Left colon (tissue), 2 donors: ENCODE measurements at places on chromosomes 1 and 21.

DNA sequence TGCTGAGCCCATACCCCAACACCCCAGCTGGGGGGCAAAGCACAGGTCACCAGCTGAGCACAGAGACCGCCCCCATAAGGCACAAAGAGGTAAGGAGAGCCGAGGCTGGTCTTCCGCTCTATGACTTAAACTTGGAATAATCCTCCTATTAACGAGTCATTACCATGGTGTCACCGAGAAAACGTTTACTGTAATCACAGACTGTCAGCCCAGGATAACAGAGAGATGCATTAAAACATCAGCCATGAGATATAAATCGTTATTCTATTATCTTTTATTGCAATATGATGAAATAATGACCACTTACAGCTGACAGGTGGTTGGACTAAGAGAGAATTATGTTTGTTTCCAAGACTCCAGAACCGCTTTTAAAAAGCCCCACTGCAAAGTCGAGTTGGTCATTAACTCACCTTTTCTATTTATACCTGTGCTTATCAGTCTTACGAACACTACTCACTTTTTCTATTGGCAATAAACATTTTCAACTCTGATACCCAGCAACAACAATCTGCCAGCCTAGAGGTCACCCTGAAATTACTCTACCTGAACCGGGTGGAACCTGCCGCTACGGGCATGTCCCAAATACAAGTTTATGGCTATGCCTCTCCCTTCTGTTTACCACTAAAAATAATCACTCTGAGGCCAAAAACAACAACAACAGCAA lies 21.5 kb downstream of the NPHP4 start:
- no peak for DNase-seq

GRCh38 chr1:21811875-21812305 lies at the start of gene LDLRAD2:
Gene LDLRAD2, plus strand, starts transcription at chr1:21812265. Its CDS starts 187 bp downstream, at chr1:21812452.
- no peak for DNase-seq

- DNase-seq = no peak
These were observed 94.1 kb downstream of the ACTL8 start for GRCh38 chr1:17849216-17849615.

GRCh38 chr1:177227978-177228692 lies 57.4 kb downstream of the BRINP2 start:
- DNase-seq = no peak

GRCh38 chr1:59505596-59506028 lies 208.7 kb downstream of the FGGY start:
- DNase-seq = no peak

DNA sequence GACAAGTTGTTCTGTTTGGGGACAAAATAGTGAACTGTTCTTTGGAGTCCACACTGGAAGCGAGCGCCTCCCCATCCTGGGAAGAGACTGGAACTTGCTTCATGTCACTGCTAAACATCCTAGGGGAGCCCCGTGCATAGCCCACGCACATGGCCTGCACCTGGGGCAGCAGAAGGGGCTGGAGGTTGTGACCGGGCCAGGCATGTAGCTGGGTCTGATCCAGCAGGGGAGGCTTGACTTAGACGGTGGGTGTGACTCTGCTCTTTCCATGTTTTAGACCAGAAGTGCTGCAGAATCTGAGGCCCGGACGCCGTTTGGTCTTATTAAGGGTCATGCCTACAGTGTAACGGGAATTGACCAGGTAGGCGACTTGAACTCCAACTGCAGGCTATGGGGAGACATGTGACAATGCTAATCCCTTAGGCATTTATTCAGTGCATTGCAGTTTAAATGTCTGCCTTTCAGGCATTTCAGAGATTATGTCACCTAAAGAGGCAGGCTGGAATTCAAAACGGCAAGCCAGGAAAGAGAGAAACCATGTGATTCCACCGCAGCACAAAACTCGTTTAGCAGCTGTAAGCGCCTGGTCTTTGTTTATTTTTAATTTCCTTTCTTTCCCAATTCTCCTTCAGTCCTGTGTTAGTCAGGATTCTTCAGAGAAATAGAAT lies 21.8 kb downstream of the CAPN9 start:
- DNase-seq = no peak

DNA sequence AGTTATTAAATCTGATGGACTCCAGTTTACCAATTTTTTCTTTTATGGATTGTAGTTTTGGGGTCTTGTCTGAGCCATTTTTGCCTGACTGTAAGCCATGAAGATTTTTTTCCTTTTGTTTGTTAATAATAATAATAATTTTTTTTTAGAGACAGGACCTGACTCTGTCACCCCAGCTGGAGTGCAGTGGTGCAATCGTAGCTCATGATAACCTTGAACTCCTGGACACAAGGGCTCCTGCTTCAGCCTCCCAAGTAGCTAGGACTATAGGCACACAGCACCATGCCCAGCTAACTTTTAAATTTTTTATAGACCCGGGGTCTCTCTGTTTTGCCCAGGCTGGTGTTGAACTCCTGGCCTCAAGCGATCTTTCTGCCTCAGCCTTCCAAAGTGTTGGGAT lies 6.3 kb downstream of the PTBP2 start:
- no peak for DNase-seq

GRCh38 chr21:44556879-44557278 lies 1.7 kb downstream of the KRTAP10-3 start:
- DNase-seq = no peak

- peak; percentile 75 for DNase-seq
These were observed 749 bp upstream of the PEX11B start for GRCh38 chr1:145918992-145919939.

DNA sequence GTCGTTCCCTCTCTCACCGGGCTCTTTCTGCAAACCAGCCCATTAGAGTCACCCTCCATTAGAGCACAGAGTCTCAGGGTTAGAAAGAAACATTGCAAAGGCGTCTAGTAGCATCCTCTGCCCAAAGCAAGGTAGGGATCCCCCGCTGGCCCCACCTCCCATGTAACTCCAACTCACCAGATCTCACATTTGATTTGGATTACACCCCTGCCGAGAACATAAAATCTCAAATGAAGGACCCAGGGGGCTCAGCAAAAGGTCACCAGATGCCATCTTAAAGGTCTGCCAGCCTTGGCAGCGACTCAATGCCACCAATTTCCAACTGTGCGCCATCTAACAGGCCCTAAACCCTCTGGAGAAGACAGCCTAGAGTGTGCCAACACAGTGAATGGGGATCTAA lies 14.1 kb downstream of the C1orf87 start:
- DNase-seq = no peak

GRCh38 chr1:149986486-149987296 lies 23.8 kb downstream of the OTUD7B start:
- no peak for DNase-seq

- no peak for DNase-seq
These were observed 78.1 kb downstream of the RERE start for GRCh38 chr1:8739377-8739776.

- DNase-seq = peak; percentile 41
These were observed 11.0 kb upstream of the SERBP1 start for GRCh38 chr1:67441183-67441582.

DNA sequence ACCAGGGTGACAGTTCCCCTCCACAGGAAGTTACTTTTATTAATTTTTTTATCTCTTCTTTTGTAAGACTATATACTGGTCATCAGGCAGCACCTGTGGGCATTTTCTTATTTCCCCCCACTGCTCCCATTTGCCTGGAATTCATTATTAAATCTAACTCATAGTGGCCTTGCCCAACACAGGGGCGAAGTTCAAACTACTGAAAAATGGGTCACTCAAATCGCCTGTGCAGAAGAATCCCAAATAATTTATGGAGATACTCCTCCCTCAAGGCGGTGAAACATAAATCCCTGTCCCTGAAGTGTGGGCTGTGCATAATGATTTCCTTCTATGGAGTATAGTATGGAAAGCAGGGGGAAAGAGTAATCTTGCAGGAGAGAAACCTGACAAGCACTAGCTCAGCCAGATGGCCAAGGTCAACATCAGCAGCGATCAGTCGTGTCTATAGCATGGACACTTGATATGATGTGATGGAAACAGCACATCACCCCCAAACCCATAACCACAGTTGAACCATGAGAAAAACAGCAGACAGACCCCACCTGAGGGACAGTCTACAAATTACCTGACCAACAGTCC lies 7.9 kb downstream of the CAMK2N1 start:
- DNase-seq = no peak

GRCh38 chr1:40187399-40187798 lies 26.2 kb downstream of the RLF start:
- no peak for DNase-seq

GRCh38 chr1:31785947-31786290 lies 21.8 kb upstream of the ADGRB2 start:
- peak; percentile 3 for DNase-seq

GRCh38 chr1:184160236-184160635 lies 108.7 kb downstream of the TSEN15 start:
- no peak for DNase-seq

DNA sequence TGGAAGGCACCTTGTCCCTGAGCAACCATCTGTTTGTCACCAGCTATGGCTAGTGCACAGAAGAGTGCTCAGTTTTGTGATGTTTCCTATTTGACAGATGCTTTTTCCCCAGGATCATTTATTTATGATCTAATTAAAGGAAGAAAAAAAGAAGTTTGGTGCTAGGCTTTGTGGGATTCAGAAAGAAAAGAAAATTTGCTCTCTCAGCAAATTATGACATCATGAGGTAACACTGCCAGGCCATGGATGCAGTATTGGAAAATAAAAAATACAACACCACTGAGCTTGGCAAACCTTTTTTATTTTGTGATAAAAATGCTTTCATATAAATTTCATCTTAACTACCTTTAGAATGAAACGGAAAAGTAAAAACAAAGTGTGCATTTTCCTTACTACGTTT lies 15.5 kb upstream of the ADAM30 start:
- DNase-seq = no peak

DNA sequence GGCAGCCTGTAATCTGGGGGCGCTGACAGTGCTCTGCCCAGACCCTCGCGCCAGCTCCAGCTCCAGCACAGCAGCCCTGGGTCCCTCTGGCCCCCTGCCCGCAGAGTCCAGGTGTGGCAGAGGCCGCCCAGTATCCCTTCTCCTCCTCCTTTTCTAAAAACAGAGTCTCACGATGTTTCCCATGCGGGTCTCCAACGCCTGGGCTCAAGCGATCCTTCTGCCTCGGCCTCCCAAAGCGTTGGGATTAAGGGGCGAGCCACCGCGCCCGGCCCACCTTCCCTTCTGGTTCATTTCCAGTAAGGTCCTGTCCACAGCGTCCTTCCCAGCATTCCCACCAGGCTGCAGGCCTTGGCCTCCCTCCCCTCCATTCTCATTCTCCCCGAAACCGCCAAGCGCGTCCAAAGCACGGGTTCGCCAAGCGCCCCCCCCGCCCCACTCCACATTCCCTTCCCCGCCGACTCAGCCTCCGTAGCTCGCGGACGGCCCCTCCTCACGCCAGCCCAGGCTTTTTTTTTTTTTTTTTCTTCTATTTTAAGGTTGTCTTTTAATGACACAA lies 2.0 kb upstream of the PCBP3 start:
- DNase-seq = no peak

DNA sequence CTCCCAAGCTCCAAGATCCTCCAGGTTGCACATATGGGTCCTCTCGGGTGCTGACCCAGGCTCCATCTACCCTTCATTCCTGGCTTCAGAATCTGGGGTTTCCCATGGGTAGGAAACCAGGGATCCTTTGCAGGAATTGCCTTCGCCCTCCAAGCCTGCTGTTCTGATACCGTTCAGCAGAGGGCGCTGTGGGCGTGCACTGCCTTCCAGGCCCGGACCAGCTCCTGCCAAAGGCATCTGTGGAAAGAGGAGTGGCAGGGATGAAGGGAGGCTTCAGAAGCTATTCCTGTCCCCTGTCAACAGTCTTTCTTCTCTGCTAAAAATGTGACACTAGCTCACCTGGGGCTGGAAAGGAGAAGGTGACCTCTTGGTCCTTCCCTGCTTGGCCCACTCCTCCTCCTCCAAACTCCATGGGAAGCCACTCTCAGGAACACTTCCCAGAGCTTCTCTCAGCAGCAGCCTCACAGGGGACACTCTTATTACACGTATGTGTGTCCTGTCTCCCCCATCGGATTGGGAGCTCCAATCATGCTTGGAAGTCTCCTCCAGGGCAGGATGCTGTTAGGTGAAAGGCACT lies 71.2 kb downstream of the VWA5B1 start:
- no peak for DNase-seq

- no peak for DNase-seq
These were observed 27.7 kb downstream of the PPP1R12B start for GRCh38 chr1:202376247-202376646.

DNA sequence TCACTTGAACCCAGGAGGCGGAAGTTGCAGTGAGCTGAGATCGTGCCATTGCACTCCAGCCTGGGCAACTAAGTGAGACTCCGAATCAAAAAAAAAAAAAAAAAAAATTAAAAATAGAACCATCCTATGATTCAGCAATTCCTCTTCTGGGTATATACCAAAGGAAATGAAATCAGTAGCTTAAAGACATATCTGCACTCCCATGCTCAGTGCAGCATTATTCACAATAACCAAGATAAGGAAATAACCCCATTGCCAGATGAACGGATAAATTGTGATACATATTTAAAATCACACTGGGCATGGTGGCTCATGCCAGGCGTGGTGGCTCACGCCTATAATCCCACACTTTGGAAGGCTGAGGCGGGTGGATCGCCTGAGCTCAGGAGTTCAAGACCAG lies 23.8 kb downstream of the ALDH9A1 start:
- no peak for DNase-seq

DNA sequence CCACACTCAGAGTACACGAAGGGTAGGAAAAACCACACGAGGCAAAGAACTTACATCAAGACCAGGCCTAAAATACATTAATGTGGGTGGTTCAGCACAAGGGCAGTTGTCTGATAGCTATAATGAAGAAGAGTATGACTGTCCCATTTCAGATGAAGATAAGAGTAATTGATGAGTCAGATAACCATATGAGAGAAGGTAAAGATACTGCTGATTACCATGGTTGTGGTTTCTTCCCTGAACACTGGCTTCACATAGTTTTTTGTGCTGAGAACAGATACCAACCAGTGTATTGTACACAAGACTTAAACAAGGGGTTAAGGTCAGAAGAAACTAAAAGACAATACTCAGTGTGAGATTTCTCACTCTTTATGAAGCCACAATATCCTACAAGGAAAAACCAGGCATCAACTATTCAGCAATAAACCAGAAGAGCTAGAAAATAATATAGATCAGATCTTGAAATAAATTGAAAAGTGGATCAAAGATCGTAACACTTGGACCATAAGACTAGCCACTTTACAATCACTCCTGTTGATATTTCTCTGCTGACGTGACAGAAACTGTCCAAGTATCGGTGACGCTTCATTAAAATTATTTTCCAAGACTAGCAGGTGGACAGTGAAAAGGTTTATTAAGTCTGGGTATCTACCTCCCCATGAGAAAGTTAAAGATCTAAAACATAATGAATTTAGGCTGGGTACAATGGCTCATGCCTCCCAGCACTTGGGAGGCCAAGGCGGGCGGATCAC lies 28.6 kb downstream of the PUM1 start:
- DNase-seq = no peak

- DNase-seq = no peak
These were observed 63.4 kb upstream of the PDE4B start for GRCh38 chr1:65729259-65729658.

- no peak for DNase-seq
These were observed 39.9 kb upstream of the CSF3R start for GRCh38 chr1:36522461-36523229.

- DNase-seq = no peak
These were observed 226.1 kb downstream of the RGS7 start for GRCh38 chr1:241130881-241131280.

- DNase-seq = no peak
These were observed 16.9 kb upstream of the PARS2 start for GRCh38 chr1:54781023-54781723.
